Naive thymus-derived CD4-positive, alpha-beta T cell (primary cell): ENCODE measurements at places on chromosomes 5 and 9. TPM values are rescaled to one million over a fixed set of nuclear protein-coding genes. Genes with fewer than 3 reads are reported as not detected.
A peak's percentile ranks its signal among the peaks of the same experiment; 100 is the strongest.

- DNase-seq = no peak
These were observed 308.6 kb downstream of the TLE1 start for GRCh38 chr9:81380504-81381359.

DNA sequence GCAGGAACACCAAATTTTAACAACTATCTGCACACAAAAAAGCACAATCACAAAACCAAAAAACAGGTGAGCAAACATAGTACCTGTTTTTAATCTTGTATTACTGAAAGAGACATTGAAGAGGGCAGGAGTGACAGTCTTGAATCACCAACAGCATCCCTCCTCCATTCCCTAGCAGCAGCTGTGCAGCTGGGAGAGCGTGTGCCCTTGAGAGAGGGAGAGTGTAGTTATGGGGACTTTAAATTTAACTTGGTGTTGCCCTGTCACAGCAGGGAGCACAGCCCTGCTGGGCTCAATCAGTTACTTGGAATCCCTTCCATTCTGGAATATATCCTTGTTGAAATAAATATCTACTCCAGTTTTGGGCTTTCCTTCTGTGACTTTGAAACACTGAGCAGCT is 1938.7 kb upstream of the NUDT12 start:
- no peak for DNase-seq

DNA sequence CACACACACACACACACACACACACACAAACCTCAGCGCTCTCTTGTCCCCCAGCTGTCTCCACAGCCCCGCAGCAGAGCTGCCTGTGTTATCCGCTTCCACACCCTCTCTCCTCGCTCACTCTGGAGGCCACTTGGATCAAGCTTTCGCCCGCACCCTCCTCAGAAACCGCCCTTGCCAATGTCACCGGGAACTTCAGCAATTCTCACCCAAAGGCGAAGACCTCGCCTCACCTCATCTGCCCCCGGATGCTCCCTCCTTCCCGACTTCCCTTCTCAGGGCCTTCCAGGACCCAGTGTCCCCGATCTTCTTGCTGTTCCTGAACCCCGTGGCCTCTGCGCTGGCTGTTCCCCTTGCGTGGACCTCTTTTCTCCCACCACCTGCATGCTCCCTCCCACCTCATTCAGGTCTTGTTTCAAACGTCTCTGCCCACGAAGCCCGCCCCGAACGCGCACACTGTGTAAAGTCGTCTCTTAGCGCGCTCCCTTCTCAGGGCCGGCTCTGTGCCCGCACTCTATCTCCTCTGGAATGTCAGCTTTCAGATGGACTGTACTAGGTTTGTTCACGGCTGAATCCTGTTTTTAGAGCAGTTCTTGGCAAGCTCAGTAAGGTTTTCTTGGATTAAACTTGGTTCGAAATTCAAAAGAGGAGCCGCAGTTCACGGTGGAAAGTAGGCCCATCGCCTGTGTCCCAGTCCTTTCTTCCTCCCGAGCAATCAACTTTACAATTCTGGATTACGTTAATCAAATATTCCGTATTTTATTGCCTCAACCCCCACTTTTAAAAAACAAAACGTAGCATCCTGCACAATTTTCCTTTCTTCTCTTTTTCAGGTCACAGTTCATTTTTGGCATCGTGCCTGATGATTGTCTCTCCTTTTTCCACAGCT is 1.0 kb upstream of the TRIM7 start:
- peak; percentile 32 for DNase-seq

DNA sequence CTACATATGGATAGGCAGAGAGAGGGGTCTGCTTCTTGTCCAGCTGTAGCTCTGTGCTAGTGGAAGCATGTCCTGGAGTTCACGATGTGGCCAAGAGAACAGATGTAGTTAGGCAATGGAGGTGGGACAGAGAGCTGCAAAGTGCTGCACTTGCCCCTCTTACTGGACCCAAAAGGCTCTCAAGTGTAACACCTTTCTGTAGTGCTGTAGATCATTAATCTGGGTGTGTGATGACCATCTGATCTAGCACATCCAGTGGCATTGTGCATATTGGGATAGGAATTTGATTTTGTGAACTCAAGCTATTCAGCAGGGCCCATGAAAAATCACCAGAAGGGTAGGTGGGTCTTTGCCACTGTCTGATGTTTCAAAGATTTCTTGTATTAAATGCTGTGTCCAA is 151.4 kb downstream of the KDM4C start:
- DNase-seq = no peak

DNA sequence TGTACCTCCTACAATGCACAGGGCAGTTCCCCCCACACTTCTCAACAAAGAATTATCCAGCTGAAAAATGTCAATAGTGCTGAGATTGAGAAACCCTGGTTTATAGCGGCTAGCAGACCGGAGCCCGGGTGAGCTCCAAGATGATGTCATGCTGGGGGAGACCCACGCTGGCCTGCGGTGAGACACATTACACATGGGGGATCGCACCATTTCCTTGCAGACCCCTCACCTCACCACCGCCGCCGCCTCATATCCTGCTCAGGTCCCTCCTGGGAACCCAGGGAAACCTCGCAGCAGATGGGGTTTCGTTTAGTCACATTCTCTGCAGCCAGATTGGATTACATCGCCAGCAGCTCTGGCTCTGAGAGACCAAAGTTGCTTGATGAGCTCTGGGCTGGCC is 14.7 kb upstream of the TNC start:
- no peak for DNase-seq

GRCh38 chr9:114921171-114921570 is 9.2 kb downstream of the TNFSF8 start:
- DNase-seq = no peak

- DNase-seq = no peak
These were observed 47.5 kb downstream of the COL27A1 start for GRCh38 chr9:114202849-114203248.

- DNase-seq = no peak
These were observed 88.5 kb downstream of the SNX24 start for GRCh38 chr5:122933956-122934355.

DNA sequence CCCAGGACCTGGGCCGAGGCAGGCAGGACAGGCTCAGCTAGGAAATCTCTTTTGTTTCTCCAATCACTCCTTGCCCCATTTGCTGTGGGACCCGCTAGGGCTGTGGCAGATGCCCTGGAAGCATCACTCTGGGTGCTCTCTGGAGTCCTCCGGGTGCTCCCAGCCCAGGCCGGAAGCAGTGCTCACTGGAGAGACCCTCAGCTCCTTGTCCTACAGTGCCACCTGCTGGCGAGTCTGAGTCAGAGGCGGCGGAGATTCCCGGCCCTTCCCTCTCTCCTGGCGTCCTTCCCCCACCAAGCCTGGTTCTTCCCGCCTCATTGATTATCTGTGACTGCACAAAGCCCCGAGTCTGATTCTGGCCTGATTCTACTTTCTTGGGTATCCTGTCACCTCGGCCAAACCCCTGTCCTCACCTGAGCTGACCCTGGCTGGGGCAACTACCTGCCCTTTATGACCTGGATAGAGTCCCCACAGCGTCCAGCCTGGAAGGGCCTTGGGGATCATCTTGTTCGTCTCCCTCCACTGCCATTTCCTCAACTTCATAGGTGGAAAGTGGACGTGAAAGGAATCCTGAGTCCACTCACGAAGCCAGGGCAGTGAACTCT is 7.3 kb upstream of the BARHL1 start:
- DNase-seq = no peak

- DNase-seq = no peak
These were observed 54.6 kb downstream of the SUB1 start for GRCh38 chr5:32639943-32640342.

DNA sequence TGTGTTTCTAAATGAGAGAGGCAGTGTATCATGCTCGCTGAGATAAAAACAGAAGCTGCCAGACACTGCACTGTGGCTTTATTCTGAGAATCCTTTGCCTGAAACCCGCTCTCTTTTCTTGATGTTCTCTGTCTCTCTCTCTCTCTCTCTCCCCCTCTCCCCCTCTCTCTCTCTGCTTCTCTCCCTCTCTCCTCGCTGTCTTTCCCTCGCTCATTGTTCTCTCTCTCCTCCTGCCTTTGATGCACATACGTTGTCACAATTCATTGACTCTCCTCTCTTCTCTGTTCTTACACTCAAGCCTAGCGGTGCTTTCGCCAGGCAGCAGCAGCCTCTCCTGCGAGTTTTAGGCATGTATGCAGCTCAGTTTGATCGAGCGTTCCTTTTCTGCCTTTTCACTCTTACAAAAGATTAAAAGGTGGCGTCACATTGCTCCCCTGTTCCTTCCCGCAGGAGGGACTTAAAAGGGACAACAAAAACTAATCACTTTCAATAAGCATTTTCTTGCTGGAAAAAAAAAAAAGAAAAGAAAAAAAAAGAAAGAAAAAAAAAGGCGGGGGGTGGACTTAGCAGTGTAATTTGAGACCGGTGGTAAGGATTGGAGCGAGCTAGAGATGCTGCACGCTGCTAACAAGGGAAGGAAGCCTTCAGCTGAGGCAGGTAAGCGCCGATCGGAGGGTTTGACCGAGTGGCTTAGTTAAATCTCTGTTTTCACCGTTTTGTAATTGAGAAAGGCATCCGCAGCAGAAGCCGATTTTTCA is 717.9 kb upstream of the WWC1 start:
- no peak for DNase-seq

DNA sequence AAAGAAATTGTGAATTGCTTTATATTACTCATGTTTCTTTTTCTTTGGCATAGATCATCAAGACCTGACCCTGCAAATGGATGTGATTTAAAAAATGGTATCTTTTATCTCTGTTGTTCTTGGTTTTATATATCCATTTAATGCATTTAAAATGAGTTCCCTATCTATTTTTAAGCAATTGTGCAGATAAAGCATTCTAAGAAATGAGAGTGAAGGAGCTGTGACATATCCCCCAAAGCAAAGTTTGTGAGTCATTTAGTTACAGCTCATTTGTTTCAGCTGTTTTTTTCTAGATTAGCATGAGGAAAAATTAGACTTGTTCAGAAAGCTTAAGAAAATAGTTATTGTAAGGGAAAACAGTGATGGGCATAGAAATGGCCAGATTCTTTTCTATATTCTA is 7.6 kb upstream of the ELOVL7 start:
- DNase-seq = no peak

GRCh38 chr5:91976451-91976850 is 593.3 kb upstream of the ARRDC3 start:
- DNase-seq = no peak

- DNase-seq = no peak
These were observed 9.0 kb downstream of the MTREX start for GRCh38 chr5:55316837-55317236.

- DNase-seq = no peak
These were observed 138.7 kb upstream of the PITX1 start for GRCh38 chr5:135172718-135173117.

Gene ST8SIA4
- total RNA-seq = 17.5 TPM

Gene OR1Q1
- total RNA-seq = not detected in 2 replicates

Gene SGCD
- not detected for total RNA-seq

Gene CCDC180
- 15.1 TPM for total RNA-seq

Gene HINT2
- 14.3 TPM for total RNA-seq

Gene FOXI1
- not detected for total RNA-seq

Gene LCN12
- 0.89 TPM for total RNA-seq

Gene ZNG1C
- 40.5 TPM for total RNA-seq

Gene BHMT
- total RNA-seq = not detected
